ENCODE measurements at places on chromosomes 2 and 18. TPM values are rescaled to one million over a fixed set of nuclear protein-coding genes. Genes with fewer than 3 reads are reported as not detected.

GRCh38 chr2:16727256-16727655 lies 61.6 kb upstream of the CYRIA start:
- H3K27me3 ChIP-seq: peaks cover 10% of the 10 kb centered on the region
- DNase-seq: no peak
- no peaks in the 10 kb centered on the region for H3K4me1 ChIP-seq

DNA sequence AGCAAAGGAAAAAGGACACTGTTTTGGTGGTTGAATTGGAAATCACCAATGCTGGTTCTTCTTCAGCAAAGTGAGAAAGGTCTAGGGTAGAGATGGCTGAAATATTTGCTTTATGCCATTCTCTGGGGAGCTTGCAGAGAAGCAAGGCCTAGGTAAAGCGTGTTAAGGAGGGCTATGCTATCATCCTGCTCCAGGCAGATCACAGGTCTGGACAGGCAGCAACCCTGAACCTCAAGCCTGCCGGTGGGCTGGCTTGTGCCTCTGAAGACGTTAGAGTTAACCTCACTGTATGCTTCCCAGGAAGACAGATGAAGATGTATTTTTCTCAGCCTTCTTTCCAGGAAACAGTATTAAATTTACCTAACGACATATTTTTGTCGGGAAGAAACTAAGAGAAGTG lies 138.5 kb upstream of the LYPD6 start:
- H3K4me1 ChIP-seq: no peaks in the 10 kb centered on the region
- no peak for DNase-seq
- peaks cover 11% of the 10 kb centered on the region for H3K27me3 ChIP-seq
- no peak overlapping the region for H3K4me3 ChIP-seq

- H3K4me3 ChIP-seq: peak overlapping the region; percentile 84
- no peaks in the 10 kb centered on the region for H3K27me3 ChIP-seq
- peaks cover 45% of the 10 kb centered on the region for H3K4me1 ChIP-seq
- peaks cover 12% of the 10 kb centered on the region for H3K36me3 ChIP-seq
- DNase-seq: no peak
Observed at GRCh38 chr2:6880200-6880733, 2.7 kb downstream of the RSAD2 start.

GRCh38 chr2:46239847-46240181 lies 57.4 kb upstream of the EPAS1 start:
- peak overlapping the region; percentile 90 for H3K27ac ChIP-seq
- no peak overlapping the region for H3K4me3 ChIP-seq
- H3K27me3 ChIP-seq: no peaks in the 10 kb centered on the region
- no peaks in the 10 kb centered on the region for H3K36me3 ChIP-seq
- H3K4me1 ChIP-seq: peaks cover 19% of the 10 kb centered on the region
- no peak for DNase-seq

- no peak overlapping the region for H3K4me3 ChIP-seq
- H3K4me1 ChIP-seq: peaks cover 2% of the 10 kb centered on the region
- peaks cover 75% of the 10 kb centered on the region for H3K27me3 ChIP-seq
Observed at GRCh38 chr2:26679867-26680266, 12.7 kb upstream of the KCNK3 start.

GRCh38 chr2:18598848-18599484 lies 9.6 kb upstream of the NT5C1B start:
- no peak for DNase-seq
- H3K4me3 ChIP-seq: no peak overlapping the region
- no peaks in the 10 kb centered on the region for H3K4me1 ChIP-seq
- H3K27ac ChIP-seq: no peak overlapping the region
- no peaks in the 10 kb centered on the region for H3K36me3 ChIP-seq

GRCh38 chr2:105797298-105797819 lies 52.6 kb downstream of the NCK2 start:
- DNase-seq: no peak
- peaks cover 74% of the 10 kb centered on the region for H3K4me1 ChIP-seq
- peak overlapping the region; percentile 69 for H3K4me3 ChIP-seq
- peak overlapping the region; percentile 93 for H3K27ac ChIP-seq
- peaks cover under 1% of the 10 kb centered on the region for H3K36me3 ChIP-seq
- no peaks in the 10 kb centered on the region for H3K27me3 ChIP-seq

DNA sequence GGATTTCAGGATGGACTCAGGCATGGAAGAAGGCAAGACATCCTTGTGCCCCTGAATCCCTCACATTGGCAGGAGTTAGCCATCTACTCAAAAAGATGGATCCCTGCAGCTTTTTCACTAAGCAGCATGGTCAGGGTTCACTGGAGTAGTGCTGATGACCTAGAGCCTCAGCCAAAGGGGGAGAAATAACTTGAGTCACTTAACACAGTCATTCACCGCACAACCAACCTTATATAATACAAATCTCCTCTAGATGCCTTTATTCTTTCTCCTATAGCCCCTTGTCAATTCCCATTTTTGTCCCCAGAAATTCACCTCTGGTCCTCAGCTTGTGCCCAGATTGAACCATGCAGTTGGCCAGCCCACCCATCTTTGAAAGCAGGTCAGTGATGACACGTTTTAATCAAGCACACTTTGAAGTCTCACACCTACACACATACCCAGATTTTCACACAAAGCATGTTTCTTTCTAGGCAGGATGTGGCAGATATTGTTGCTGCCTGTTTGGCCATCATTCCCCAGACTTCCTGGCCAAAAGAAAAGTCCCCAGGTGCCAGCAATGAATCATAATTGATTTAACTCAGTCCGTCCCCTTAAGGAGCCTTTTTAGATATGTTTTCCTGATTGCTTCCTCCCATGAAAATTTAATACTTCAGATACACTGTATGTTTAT lies 84.2 kb downstream of the LBH start:
- H3K27me3 ChIP-seq: no peaks in the 10 kb centered on the region
- no peak for DNase-seq
- H3K4me3 ChIP-seq: peak overlapping the region; percentile 8
- H3K36me3 ChIP-seq: no peaks in the 10 kb centered on the region
- H3K27ac ChIP-seq: peak overlapping the region; percentile 19

DNA sequence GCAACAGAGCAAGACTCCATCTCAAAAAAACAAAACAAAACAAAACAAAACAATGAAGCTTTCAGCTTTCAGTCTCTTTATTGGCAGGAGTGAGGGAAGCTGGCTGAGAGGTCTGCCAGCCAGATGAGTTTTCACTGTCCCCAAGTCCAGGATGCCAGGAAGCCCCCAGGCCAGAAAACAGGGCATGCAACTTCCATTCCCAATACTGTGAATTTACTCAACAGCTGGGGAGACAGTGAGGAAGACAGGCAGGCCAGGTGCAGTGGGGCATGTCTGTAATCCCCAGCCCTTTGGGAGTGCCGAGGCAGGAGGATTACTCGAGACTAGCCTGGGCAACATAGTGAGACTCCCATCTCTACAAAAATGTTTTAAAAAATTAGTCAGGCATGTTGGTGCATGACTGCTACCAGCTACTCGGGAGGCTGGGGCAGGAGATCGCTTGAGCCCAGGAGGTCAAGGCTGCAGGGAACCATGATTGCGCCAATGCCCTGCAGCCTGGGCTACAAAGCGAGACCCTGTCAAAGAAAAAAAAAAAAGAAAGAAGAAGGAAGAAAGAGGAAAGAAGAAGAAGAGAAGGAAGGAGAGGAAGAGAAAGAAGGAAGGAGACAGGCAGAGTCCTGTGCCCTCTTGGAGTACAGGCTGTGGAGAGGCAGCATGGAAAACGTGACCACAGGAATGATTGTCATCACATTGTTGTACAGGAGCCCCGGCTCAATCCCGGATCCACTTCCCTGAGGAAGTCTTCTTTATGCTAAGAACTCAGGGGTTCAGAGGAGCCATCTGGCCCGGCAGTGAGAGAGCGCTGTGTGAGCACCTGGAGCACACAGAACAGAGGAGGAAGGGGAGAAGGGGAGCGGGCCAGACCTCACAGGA lies 29.2 kb upstream of the POMC start:
- no peaks in the 10 kb centered on the region for H3K36me3 ChIP-seq
- H3K4me1 ChIP-seq: peaks cover 7% of the 10 kb centered on the region
- no peak overlapping the region for H3K4me3 ChIP-seq
- DNase-seq: no peak
- H3K27me3 ChIP-seq: no peaks in the 10 kb centered on the region
- H3K27ac ChIP-seq: peak overlapping the region; percentile 47

- no peaks in the 10 kb centered on the region for H3K27me3 ChIP-seq
- peaks cover 9% of the 10 kb centered on the region for H3K36me3 ChIP-seq
- DNase-seq: no peak
- H3K27ac ChIP-seq: peak overlapping the region; percentile 88
- H3K4me3 ChIP-seq: peak overlapping the region; percentile 91
- H3K4me1 ChIP-seq: peaks cover 22% of the 10 kb centered on the region
Observed at GRCh38 chr2:10447300-10447894, 730 bp downstream of the ODC1 start.

DNA sequence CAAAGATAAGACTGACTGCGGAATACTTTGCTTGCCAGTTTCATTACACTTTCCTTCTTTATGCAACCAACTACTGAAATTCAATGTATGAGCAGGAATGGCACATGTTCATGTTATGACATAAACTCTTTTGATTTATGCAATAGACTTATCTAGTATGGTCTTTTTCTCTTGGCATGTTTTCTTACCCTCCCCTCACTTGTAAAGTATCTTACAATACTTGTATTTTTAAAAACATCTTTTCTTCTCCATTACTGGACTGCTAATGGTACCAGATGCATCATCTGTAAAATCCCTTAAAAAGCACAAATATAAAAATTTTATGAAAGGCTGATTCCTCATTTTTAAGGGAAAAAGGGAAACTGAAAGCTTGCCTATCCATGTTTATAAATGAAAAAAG lies 373.8 kb downstream of the ZEB2 start:
- DNase-seq: no peak
- no peaks in the 10 kb centered on the region for H3K4me1 ChIP-seq
- no peak overlapping the region for H3K27ac ChIP-seq
- H3K27me3 ChIP-seq: no peaks in the 10 kb centered on the region
- H3K4me3 ChIP-seq: no peak overlapping the region

GRCh38 chr18:77708826-77709506 lies 459.3 kb downstream of the GALR1 start:
- H3K36me3 ChIP-seq: no peaks in the 10 kb centered on the region
- H3K4me3 ChIP-seq: no peak overlapping the region
- peaks cover 42% of the 10 kb centered on the region for H3K27me3 ChIP-seq

DNA sequence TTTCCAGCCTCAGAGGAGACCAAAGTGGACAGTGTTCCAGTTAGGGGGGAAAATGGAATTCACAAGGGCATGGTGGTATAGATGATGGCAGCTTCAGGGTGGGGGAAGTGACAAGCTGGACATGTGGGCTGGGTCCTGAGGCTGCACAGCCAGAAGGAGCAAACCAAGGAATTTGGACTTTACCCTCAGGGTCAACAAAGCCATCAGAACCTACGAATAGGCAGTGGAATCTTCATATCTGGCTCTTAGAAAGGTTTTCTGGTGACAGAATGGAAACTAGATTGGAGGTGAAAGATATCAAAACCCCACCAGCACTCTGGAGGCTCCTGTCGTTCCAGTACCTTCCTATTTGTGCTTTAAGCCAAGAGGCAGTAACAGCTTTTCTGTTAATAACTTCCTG lies 127.1 kb downstream of the SETBP1 start:
- no peaks in the 10 kb centered on the region for H3K36me3 ChIP-seq
- DNase-seq: no peak
- peaks cover 9% of the 10 kb centered on the region for H3K4me1 ChIP-seq

- H3K4me3 ChIP-seq: no peak overlapping the region
- no peak for DNase-seq
Observed at GRCh38 chr2:173550143-173550542, 195.5 kb downstream of the CDCA7 start.

DNA sequence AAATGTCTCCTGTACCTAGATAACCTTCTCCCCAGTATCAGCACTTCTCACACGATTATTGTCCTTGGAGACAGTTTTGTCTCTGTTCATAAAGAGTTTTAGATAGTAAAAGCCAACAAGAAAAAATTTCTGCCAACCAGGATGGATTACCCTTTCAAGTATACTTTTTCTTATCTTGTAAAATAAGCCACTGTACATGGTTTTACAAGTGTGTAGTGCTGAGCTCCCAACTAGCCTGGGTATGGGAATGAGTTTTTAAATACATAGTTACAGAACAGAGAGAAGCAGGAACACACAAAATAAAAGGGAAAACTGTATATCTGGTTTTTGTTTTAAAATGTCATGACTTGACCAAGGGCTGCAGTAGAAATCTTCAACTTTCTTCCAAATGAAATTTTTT lies 76.7 kb downstream of the C18orf54 start:
- H3K27me3 ChIP-seq: peaks cover 17% of the 10 kb centered on the region
- no peaks in the 10 kb centered on the region for H3K36me3 ChIP-seq
- DNase-seq: no peak

DNA sequence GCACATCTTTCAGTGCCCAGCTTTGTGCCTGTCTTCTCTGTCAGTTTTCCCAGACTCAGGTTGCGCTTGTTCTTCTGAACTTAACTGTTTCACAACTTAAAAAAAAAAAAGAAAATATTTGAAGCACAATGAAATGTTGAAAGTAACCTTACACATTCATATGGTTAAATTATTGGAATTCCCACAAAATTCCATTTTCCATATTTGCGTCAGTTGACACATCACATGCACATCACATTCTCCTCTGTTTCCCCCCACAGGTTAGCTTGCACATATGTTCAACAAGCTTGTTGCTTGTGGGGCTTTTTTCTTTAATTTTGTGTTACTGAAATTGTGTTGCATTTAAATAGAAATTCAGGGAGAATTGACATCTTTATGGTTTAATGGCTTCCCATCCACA lies 8.3 kb downstream of the MYO1B start:
- H3K4me1 ChIP-seq: peaks cover 2% of the 10 kb centered on the region
- H3K27ac ChIP-seq: no peak overlapping the region
- DNase-seq: no peak
- no peak overlapping the region for H3K4me3 ChIP-seq
- H3K27me3 ChIP-seq: peaks cover 32% of the 10 kb centered on the region

DNA sequence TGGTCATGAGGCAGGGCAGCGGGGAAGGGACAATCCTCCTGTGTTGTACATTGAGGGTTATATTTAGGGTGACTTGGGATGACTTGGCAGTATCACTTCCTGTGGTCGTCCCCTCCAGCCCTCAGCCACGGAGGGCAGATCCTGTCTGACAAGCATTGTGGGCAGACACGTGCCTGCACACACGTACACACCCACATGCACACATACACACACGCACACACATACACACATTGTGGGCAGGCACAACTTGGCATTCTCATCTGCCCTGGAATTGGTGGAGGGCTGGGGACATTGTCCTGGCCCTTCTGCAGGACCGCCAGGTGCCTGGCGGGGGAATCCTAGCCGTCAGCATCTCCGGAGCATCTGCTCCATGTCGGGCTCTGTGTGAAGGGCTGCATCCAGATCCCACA lies 47.6 kb downstream of the ODC1 start:
- peaks cover 25% of the 10 kb centered on the region for H3K4me1 ChIP-seq
- peaks cover 4% of the 10 kb centered on the region for H3K36me3 ChIP-seq
- H3K27ac ChIP-seq: peak overlapping the region; percentile 66
- H3K4me3 ChIP-seq: no peak overlapping the region
- H3K27me3 ChIP-seq: no peaks in the 10 kb centered on the region
- no peak for DNase-seq

The REEP1 gene
- total RNA-seq: 2.2 TPM

The COL6A3 gene
- 2.6 TPM for total RNA-seq

The ARHGEF4 gene
- 0.77 TPM for total RNA-seq

The STON1 gene
- total RNA-seq: 10.9 TPM

The B3GNT7 gene
- total RNA-seq: 0.22 TPM

The SIGLEC15 gene
- not detected for total RNA-seq

The CD302 gene
- 3.0 TPM for total RNA-seq

The SOWAHC gene
- total RNA-seq: 1.1 TPM

The CRYGC gene
- total RNA-seq: not detected

All from T-helper 17 cell (primary cell).